ENCODE measurements at places on chromosomes 11 and 22.

DNA sequence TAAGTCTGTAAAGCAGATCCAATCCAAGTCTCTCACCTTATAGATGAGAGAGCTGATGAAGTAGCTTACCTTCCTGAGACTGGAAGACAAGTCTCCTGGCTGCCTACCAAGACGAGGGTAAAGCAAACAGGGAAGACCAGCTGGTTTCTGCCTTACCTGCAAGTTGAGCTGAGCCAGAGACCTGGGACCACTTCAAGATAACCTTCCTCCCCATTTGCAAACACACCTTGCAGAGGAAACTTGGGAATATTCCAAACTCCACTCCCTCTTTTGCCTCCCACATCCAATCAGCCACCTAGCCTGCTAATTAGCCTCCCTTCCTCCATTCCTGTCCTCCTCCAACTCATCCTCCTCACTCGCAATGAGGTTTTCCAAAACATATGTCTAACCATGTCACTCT is 23.4 kb upstream of the ROBO3 start:
- DNase-seq = no peak

- no peak for DNase-seq
Observed at GRCh38 chr11:76648061-76648460, 22.5 kb downstream of the LRRC32 start.

- peak; percentile 48 for DNase-seq
Observed at GRCh38 chr11:63937713-63938478, 906 bp upstream of the NAA40 start.

GRCh38 chr22:33112580-33112979 is 54.4 kb upstream of the SYN3 start:
- peak; percentile 59 for DNase-seq

GRCh38 chr11:124876818-124877630 is 11.8 kb downstream of the ROBO3 start:
- no peak for DNase-seq

- no peak for DNase-seq
Observed at GRCh38 chr11:27509908-27510307, 3.3 kb upstream of the LIN7C start.

DNA sequence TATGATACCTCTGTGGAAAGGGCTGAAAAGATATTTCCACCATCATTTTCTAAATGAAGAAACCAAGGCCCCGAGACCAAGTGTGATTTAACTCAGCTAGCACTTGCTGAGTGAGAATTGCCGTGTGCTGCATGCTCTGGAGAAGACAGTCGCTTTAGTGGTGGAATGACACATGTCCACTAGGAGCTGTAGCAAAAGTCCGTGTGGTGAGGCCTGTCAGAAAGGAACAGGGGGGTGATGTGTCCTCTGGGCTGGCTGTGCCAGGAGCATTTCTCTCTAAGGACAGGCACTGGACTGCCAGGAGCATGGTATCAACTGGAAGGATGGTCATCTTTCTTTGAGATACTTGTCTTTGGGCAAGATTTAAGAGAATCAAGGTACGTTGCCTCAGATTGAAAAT is 72.8 kb downstream of the ATXN10 start:
- DNase-seq = no peak

DNA sequence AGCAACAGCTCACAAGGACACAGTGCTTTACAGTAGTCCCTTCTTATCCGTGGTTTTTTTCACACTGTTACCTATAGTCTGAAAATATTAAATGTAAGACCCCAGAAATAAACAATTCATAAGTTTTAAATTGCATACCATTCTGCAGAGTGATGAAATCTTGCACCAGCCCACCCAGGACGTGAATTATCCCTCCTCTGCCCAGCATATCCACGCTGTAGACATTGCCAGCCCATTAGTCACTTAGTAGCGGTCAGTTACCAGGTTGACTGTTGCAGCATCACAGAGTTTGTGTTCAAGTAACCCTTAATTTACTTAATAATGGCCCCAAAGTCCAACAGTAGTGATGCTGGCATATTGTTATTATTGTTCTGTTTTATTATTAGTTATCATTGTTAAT is 3.6 kb downstream of the CLTCL1 start:
- no peak for DNase-seq

DNA sequence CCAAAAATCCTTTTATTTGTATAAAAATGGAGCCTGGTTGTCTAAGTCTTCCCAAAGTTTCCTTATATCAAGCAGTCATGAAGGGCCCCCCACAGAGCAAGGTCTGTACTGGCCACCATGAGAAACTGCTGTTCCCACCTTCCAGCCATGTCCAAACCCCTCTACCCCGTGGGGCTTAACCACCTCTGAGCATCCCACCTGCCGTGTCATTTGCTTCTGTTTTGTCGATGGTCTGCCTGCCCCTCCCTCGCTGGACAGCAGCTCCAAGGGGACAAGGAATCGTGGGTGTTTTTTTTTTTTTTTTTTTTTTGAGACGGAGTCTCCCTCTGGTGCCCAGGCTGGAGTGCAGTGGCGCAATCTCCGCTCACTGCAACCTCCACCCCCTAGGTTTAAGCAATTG is 11.1 kb upstream of the ANO1 start:
- DNase-seq = no peak

DNA sequence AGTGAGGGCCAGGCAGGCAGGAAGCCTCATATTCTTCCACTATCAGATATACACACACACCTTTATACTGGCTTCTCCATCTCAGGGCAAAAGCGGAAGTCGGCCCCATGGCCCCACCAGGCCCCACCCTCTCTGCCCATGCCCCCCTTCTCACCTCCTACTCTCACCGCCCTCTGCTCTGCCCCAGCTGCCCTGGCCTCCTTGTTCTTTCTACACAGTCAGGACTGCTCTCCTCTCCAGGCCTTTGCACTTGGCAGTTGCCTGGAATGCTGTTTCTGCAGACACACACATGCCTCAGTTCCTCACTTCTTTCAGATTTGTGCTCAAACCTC is 25.3 kb downstream of the OTOG start:
- no peak for DNase-seq

- no peak for DNase-seq
Observed at GRCh38 chr11:35324183-35324886, 95.0 kb downstream of the SLC1A2 start.

- no peak for DNase-seq
Observed at GRCh38 chr11:11882539-11882938, 40.8 kb downstream of the USP47 start.

- no peak for DNase-seq
Observed at GRCh38 chr11:115201111-115201792, 303.0 kb downstream of the CADM1 start.

GRCh38 chr11:95585069-95585751 is 204.4 kb downstream of the FAM76B start:
- DNase-seq = no peak

DNA sequence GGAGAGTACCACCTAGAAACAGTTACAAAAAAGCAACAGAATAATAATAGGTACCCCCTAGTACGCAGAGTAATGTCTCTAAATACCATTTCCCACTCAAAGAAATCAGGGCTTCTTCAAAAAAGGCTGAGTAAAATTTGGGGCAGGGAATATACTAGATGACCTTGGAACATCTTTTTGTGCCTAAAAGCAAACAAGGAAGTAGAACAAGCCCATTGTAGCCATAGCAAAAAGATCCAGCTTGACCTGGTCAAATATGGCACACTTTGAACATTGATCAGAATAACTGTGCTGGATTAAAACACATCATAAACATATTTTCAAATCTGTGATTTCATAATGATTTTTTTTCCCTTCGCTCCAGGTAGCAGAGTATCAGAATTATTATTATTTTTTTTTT is 91.5 kb downstream of the YAP1 start:
- no peak for DNase-seq

GRCh38 chr22:45254388-45254787 is 13.7 kb upstream of the KIAA0930 start:
- no peak for DNase-seq

DNA sequence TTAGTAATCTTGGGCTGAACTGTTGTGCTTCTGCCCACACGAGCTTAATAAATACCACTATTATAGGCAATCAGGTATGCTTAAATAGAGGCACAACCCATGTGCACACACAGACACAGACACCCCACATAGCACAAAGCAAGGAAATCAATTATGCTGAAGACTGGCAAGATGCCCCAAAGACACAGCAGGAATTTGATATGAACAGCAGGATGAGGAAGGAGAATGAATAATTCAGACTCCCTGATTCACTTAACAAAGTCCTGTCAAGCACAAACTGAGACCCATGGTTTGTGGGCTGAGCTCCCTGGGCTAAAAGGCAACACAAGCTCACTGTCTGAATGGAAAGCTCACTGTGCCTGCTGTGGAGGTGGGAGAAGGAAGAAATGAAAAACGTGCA is 42.5 kb downstream of the RBFOX2 start:
- DNase-seq = peak; percentile 39

DNA sequence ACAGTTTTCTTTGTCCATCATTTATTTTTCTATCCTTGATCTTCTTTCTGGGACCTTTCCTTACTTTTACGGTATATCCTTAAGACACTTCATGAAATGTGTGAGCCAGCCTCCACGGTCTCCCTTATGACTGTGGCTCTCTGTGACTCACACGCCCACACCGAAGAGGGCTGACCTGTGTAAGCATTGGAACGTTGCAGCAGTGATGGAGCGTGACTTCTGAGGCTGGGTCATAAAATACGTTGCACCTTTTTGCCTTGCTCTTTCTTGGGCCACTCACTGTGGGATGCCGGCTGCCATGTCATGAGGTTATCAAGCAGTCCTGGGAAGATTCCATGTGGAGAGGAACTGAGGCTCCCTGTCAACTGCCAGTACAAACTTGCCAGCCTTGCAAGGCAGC is 96.3 kb upstream of the RAB1B start:
- no peak for DNase-seq

DNA sequence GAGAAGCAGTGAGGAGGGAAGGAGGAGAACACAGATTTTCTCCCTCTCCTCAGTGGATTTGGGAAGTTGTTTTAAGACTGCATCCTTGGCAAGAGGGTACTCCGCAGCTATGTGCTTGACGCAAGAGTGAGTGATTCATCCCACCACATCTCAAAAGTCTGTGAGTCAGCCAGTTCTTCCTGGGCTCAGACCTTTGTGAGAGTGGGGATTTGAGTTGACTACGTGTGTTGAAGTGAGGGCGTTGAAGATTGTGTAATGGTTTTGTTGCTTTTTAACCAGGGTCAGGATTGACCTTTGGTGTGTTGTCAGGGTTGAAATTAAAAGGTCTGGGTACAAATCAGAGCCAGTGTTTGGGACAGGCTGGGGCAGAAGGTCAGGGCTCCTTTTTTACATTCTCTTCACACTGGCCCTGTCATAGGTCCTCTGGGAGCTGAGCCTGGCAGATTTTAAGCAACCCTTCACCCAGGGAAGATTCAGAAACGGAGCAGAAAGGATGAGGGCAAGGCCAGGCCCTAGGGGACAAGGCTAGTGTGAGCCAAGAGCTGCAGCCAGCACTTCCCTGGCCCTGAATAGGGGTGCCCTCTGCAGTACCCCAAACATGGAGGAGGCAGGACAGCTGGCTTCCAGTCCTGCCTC is 4.2 kb upstream of the C11orf86 start:
- no peak for DNase-seq

DNA sequence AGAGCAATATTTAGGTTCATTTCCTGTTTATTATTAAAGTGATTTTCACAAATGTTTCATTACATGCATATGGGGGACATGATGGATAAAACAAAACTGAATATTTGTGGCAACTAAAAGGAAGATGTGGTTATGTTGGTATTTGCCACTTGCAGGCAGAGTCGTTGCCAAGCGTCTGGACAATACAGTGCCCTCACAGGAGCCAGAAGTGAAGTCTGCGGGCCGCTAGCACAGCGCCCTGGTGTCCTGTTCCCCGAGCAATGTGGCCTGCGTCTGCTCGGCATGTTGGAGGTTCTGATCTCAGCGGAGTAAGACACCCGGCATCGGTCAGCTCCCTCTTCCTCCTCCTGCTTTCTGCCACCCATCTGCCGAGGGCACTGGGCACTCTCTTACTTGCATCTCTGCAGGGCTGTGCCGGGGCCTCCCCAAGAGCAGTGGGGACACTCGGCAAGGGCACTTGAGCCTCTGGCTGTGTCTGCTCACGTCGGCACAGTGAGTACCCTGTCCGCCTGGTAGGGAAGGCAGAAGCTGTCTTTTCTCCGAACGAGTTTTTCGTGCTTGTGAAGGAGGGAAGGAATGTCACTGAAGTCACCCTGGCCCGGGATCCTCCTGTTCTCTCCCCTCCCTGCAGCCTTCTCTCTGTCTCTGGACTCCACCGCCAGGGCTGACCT is 10.5 kb upstream of the TTLL12 start:
- DNase-seq = no peak

- DNase-seq = no peak
Observed at GRCh38 chr11:86101941-86102407, 33.1 kb upstream of the PICALM start.

DNA sequence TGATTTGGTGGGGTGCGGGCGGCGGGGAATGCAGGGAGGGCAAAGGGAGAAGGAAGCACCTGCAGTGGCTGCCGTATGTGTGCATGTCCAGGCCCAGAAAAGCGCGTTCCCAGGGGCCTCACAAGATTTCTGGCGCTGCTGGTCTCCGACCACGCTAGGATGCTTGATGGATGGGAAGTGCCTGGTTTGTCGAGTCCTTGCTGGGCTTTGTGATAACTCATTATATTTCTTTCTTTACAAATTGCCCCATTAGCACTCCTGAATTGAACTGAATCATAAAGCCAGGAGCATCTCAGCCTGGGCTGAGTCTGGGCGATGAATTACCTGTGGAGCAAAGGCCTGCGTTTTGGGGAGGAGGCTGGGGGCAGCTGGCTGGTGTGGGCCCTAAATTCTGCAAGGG is 69.2 kb upstream of the LMO1 start:
- no peak for DNase-seq

- no peak for DNase-seq
Observed at GRCh38 chr22:32557444-32557843, 82.8 kb downstream of the FBXO7 start.

GRCh38 chr11:69962152-69962551 is 116.0 kb upstream of the ANO1 start:
- no peak for DNase-seq

DNA sequence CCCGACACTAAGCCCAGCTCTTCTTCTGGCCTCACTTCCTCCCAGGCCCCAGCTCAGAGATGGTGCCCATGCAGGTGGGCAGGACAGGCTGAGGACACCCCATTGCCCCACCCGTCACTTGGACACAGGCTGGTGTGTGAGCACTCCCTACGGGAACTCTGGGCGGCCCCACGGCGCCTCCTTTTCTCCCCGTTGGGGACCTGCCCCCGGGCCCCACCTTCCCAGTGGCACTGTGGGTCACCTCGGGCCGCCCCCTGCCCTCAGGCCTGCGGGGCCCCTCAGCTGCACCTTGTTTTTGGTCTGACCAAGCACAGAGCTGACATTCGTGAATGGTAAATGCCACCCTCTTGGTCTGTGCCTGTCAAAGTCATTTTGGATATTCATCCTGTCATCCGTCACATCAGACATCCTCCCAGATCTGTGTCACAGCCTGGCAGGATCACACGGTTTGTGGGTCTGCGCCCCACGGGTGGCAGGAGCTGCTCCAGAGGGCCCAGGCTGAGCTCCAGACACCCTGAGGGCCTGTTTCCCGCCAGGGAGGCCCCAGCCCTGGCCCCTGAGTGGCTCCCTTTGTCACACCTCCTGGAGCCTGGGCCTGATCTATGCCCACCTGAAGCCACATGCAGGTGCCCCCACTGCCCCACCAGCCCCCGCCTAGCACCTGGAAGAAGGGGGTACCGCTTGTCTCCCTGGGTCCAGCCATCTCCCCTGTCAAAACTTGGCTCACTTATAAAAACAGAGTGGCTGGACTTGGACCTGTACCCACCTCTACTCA is 1188.5 kb downstream of the BRD1 start:
- no peak for DNase-seq

GRCh38 chr11:3913921-3914320 is 58.5 kb downstream of the STIM1 start:
- no peak for DNase-seq

- DNase-seq = peak; percentile 86
Observed at GRCh38 chr11:98772893-98773292, 247.9 kb upstream of the CNTN5 start.

All from NCI-H2171 (cell line).